ENCODE measurements at places on chromosomes 6 and 20. TPM values are rescaled to one million over a fixed set of nuclear protein-coding genes. Genes with fewer than 3 reads are reported as not detected.

The NNAT gene
- total RNA-seq = 3.1 TPM

The SLC35D3 gene
- not detected for total RNA-seq

DNA sequence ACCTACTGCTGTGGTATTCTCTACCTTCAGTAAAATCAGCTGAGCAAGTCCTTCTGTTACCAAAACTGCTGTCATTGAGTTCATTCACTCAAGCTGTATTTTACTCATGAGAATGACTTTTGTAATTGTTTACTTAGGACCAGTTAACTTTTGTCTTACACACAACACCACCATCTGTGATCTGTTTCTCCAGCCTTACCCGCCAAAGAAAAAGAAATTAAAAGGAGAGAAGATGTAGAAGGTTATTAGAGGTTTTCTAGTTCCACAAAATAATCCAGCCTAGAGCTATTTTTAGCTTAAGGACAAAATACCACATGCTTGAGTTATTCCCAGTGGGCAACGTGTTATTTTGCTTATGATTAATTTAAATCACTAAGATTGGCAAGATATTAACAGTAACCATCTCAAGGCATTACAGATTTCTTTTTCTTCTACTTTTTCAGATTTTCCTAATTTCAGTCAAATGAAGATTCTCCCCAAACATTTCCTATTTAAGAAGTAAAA is 38.2 kb downstream of the FAM8A1 start:
- DNase-seq = peak; percentile 4

GRCh38 chr20:51183451-51183850 is 160.5 kb upstream of the KCNG1 start:
- no peak for DNase-seq

GRCh38 chr6:157763129-157763903 is 59.7 kb upstream of the SNX9 start:
- DNase-seq = peak; percentile 62

GRCh38 chr6:104682722-104683643 is 176.7 kb downstream of the HACE1 start:
- DNase-seq = peak; percentile 18
